ENCODE measurements at places on chromosomes 7 and 10. TPM values are rescaled to one million over a fixed set of nuclear protein-coding genes. Genes with fewer than 3 reads are reported as not detected.

Gene ZPBP
- 0.22 TPM for total RNA-seq

Gene KCTD7
- 12.4 TPM for total RNA-seq

Gene EGFR
- 61.3 TPM for total RNA-seq

Gene MALRD1
- 2.0 TPM for total RNA-seq

Gene SH2D4B
- 0.09 TPM for total RNA-seq
